ENCODE measurements at places on chromosomes 1 and 21.

DNA sequence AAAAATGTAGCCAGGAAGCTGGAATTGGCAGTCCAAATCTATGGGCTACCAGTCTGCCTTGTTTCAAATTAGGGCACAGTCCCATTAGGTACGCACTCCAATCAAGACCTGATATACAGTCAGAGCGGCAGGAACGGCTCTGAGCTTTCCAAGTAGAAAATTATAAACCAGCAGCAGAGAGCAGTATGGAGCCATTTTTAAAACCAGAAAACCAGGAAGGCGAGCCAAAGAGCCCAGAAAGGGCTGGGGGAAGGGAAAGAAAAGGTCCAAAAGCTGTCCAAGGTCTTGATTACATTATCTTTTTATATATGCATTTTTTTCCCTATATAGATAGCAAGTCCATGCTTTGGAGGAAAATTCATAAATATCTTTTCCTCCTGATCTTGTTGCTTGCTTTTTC lies 719.0 kb downstream of the RWDD3 start:
- DNase-seq, result peak; percentile 73

DNA sequence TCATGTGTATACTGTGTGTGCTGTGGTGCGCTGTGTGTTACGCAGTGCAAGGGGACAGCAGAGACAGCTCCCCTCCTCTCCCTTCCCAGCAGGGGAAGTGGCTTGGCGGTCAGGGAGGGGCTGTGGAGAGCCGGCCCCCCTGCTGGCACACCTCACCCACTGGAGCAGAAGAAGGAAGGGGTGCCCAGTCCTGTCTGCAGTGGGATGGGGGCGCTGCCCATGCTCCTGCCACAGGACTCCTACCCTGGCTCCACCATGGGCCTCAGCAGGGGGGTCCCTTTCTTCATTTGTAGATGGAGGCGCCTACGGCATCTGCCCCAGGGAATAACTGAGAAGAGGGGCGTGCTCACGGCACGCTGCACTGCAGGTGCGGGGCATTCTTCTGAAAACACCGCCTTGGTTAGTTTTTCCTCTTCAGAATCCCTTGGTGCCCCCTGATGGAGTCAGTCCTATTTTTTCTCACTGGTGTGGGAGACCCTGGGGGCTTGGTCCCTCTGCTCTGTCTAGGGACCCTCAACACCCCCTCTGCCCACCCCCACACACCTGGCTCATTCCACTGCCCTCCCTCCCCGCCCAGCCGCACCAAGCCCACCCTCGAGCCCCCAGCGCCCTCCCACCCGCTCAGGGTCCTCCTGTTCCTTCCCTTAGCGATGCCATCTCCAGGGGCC lies 13.8 kb upstream of the LDLRAP1 start:
- no peak for DNase-seq

GRCh38 chr1:111878649-111879048 lies 110.8 kb downstream of the KCND3 start:
- no peak for DNase-seq

DNA sequence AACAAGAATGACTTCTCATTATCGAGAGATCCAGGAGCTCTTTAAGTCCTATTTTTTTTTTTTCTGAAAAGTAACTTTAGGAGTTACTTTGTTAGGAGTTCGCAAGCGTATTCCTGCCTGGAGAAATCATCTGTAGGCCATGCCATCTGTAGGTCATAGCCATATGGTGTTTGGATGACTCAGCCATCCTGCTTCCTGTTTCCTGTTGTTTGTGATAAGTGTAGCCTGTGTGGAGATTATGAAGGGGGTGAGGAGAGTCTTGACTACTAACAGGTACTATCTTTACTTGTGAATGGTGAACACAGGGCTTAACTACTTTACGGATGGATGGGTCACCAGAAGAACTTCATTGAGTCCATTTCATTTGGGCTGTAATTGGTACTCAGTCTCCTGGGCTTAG lies 327.2 kb downstream of the PTPRU start:
- DNase-seq, result no peak

DNA sequence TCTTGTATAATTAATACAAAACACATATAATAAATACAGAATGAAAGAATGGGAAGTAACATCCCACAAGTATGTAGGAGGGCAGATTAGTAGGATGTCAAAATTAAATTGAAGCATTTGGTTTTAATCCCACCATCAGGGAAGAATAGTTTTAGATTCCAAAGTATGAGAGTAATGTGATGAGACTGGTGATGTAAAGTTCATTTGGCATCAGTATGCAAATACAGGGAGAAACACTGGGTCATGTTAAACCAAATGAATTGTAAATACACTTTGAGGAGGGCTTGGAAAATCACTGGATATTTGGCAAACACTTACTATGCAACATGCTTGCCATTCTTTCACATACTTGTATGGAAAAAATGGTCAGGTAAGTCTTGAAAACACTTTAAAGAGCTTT lies 358.8 kb downstream of the DPYD start:
- no peak for DNase-seq

DNA sequence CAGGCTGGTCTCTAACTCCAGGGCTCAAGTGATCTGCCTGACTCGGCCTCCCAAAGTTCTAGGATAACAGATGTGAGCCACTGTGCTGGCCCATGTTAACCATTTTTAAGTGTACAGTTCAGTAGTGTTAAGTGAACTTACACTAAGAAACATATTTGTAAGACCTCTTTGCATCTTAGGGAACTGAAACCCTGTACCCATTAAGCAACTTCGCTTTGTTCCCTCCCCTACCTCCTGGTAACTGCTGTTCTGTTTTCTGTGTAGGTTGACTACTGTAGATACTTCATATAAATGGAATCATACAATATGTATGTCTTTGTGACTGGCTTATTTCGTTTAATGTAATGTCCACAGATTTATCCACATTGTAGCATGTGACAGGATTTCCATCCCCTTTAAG lies 11.0 kb downstream of the NUDC start:
- DNase-seq, result no peak

GRCh38 chr1:11790880-11791715 lies 14.7 kb downstream of the MTHFR start:
- DNase-seq, result peak; percentile 96

GRCh38 chr1:92961131-92961895 lies at the start of gene DIPK1A:
Gene DIPK1A (minus strand): TSS chr1:92961462. CDS start chr1:92961429, 33 bp downstream.
- peak; percentile 81 for DNase-seq

DNA sequence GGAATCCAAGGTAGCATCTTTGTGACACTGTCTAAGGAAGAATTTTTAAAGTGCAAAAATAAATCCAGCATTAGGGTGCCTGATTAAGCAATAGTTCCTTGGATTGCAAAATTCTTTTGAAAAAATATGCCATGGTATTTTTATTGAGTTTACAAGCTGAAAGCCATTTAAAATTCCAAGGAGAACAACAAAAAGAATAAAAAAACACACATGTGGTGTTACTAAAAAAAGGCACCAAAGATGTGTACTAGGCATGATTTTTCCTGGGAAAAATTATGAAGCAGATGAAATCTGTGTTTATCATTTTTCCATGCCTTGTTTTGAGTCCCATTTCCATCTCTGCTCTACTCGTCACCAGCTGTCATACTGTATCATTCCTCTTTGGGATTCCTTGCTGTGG lies 157.0 kb upstream of the ZNHIT6 start:
- no peak for DNase-seq

DNA sequence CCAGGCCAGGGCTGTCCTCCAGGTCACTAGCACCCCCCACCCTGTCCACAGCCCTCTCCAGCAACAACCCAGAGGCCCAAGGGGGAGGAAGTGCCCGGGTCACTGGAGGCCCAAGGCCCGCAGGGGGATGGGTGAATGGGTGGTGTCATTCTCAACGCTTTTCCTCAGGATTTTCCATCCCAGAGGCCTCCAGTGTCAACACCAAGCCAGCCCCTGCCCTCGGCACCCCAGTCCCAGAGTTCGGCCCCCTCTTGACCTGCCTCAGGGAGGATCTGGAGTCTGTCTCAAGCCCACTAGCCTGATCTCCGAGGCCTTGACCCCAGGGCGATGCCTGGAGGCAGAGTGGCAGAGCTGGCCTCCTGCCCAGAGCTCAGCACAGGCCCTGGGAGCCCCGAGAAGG lies 5.1 kb downstream of the TMEM82 start:
- DNase-seq, result no peak

GRCh38 chr1:56188221-56188620 lies 391.1 kb downstream of the PLPP3 start:
- no peak for DNase-seq

DNA sequence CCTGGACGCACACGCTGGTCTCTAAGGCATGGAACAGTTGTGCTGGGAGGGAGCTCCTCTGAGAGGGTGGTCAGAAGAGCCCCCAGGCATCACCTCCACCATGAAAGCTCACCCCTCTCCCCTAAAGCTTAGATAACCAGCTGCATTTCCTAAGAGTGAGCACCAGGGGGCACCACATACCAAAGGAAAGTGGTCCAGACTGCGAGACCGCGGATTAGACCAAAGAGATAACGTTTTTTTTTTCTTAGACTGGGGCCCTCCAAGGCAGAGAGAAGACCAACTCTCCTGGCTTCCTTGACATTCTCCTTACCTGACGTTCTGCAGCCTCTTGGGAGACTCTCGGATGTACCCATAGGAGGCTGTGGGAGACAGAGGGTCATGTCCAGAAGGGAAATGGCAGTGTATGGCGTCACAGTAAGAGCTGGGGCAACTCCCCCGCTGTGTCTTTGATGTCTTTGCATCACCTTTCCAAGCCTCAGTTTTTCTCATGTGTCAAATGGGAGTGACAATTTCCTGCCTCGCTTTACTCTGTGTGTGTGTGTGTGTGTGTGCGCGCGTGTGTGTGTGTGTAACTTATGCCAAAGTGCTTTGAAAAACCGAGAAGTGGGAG lies 12.3 kb upstream of the IFNLR1 start:
- DNase-seq, result peak; percentile 68

- DNase-seq, result no peak
Measured at GRCh38 chr1:10775763-10776162, 20.7 kb downstream of the CASZ1 start.

GRCh38 chr21:15514073-15514946 lies 215.5 kb upstream of the USP25 start:
- DNase-seq, result peak; percentile 67

- no peak for DNase-seq
Measured at GRCh38 chr1:201745023-201745422, 83.9 kb upstream of the IPO9 start.

DNA sequence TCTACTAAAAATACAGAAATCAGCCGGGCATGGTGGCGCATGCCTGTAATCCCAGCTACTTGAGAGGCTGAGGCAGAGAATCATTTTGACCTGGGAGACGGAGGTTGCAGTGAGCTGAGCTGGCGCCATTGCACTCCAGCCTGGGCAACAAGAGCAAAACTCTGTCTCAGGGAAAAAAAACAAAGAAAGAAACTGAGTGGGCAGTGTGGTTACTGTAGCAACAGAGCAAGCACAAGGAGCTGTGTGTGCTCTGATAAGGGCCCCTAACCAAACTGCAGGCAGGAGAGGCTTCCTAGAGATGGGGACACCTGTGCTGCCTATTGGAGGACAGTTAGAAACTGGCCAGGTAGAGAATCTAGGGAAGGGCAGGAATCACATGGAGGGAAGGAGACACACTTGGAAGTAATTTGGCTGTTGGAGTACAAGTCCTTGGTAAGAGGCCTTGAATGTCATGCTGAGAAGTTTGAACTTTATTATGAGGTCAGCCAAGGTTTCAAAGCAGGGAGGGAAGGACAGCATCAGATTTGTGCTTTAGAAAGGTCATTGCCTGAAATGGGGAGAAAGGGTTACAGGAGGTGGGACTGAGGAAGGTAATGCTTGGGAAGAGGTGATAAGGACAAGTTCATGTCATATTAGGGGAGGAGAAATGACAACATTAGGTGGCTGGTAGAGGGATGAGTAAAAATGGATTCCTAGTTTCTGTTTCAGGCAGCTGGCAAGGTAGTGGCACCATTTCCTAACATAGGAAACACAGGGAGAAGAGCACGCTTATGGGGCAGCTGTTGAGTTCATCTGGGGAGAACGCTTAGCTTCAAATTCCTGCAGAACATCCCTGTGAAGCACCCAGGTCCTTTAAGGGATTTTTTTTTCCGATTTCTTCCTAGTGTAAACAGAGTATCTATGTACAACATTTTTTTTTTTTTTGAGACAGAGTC lies 69.2 kb upstream of the ARTN start:
- DNase-seq, result no peak

DNA sequence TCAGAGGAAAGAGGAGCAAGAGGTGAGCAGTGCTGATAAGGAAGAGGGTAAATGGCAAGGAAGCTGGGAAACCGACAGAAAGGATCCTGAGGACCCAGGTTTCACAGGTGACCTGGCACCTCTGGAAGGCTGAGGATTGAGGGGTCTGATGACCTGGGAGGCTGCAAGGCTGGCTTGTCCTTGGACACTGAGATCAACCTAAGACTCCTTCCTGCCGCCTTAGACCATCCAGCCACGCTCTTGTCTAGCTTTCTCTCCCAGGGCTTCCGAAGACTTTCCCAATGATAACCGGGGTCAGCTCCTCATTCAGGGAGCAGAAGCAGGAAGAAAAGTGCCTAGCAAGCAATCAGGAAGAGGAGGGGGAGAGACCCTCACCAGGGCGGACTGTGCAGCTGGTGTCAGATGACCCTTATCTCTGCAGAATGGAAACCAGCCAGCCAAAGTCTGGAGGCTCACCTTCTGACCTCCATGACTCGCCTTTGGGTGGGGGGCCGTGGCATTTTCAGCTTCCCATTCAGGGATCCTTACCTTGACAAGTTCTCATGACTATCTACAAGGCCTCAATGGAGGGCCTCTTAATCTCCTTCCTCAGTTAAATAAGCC lies 77.7 kb downstream of the CAPZB start:
- DNase-seq, result no peak

- no peak for DNase-seq
Measured at GRCh38 chr1:10444248-10444647, 5.6 kb upstream of the CORT start.

- DNase-seq, result no peak
Measured at GRCh38 chr1:153929426-153929825, 6.7 kb upstream of the GATAD2B start.

GRCh38 chr1:29237852-29238619 lies 1.7 kb downstream of the PTPRU start:
- DNase-seq, result peak; percentile 69

DNA sequence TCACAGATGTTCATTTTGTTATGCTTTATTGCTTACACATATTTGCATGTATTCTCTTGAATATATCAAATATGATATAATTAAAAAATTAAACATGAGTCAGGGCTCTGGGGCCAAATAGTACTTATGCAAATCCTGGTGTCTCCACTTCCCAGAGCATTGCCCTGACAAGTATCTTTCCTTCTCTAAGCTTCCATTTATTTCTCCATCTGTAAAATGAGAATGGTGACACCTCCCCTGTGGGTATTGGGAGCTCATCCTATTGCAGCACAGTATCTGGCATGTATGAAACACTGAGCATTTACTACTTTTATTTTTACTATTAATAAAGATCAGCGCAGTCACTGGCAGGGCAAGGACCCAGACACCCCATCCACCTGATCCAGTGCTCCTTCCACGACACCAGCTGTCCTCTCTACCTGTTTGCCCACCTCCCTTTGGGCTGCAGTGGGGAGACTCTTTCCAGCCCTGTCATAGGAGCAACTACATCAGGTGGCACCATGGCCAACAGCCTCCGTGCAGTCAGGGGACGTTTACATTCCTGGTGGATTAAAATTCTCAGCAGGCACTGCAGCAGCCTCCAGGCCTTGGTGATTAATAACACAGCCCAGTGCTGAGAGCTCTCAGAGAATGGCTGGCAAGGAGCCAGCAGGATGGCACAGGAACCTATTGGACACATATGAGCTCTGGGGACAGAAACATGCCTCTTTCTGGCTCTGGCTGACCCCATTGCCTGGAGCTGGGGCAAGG lies 113.0 kb downstream of the DMRTB1 start:
- DNase-seq, result no peak

- DNase-seq, result peak; percentile 10
Measured at GRCh38 chr1:169538998-169539871, 47.0 kb downstream of the F5 start.

Measured in stomach (tissue), 19 donors.